Germinal center (tissue), 1 donor: ENCODE measurements at places on chromosomes 5 and 9.

GRCh38 chr9:8309258-8309657 lies 509.7 kb upstream of the DMAC1 start:
- DNase-seq: no peak

DNA sequence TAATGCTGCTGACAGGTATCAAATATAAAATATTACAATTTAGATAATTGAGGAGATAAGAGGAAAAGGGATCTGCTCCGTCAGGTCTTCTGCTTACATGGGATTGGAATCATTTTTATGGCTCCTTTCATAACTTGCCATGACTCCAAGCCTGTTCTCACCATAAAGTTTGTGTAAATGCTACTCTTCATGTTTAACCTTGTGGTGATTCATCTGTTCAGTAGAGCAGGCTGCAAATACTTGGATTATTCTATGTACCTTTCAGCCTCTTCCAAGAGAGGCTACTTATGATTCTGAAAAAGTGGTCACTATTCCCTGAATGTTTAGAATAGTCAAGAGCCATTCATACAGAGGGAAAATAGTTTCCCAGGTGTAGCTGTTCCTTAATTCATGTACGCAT lies 66.9 kb downstream of the SLC44A1 start:
- DNase-seq: no peak

- DNase-seq: no peak
Measured at GRCh38 chr5:154334406-154335064, 111.3 kb upstream of the SAP30L start.

DNA sequence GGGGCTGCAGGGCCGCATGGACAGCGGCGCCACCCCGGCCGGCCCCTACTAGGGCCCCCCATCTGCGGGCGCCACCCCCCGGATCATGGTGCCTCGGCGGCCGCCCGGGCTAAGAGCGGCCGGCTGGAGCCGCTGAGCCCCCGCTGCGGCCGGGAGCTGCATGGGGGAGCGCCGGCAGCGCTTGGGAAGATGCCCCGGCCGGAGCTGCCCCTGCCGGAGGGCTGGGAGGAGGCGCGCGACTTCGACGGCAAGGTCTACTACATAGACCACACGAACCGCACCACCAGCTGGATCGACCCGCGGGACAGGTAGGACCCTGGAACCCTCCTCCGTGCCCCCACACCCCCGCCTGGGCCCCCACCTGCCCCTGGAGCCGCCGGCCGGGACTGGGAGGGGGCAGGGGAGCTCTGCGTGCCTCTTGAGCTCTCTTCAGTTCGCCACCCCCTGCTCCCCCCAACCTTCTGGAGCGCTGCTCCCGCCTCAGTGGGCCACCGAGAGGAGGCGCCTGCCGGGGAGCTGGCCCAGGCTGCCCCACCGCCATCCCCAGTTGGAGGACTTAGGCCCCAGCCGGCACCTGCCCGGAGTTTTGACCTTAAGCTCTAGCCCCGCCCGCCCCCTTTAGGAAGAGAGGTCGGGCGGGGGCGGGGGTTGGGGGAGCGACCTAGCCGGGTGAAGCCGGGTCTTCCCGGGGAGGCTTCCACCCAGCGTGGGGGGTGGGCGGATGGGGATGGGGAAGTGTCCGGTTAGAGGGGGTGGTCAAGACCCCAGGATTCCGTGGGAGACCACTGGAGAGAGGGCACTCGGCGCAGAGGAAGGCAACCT lies 730 bp downstream of the WWC1 start:
- peak; percentile 16 for DNase-seq

- DNase-seq: no peak
Measured at GRCh38 chr5:35159370-35159742, 70.9 kb downstream of the PRLR start.

DNA sequence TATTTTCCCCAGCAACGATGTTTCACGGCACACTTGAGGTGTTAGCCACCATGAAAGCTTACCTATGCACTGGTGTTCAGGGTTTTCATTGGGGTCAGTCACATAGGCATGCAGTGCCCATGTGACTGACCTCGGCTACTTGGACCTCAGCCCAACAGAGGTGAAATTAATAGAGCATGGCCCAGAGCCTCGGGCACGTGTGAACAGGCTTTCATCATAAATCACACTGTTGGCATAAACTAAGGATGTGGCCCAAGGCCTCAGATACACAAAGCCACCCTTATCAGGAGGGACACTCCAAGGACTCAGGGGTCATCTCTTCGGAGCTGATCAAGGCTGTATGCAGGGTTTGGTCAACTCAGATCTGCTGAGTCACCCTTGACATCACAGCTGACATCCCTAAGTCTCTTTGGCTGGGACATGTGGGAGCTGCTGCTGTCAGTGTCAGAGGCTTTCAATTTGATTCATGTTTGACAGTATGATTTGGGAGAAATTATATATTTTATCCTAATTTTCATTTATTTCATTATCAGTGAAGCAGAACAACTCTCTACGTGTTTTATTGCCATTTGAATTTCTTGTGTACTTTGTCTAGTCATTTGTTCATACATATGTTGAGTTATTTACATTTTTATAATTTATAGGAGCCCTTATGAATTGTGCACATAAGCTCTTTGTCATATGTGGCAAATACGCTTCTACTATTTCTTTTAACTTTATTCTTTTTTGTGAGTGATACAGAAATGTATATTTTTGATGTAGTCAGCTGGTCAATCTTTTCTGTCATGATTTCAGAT lies 59.7 kb upstream of the ANKRD33B start:
- DNase-seq: no peak

DNA sequence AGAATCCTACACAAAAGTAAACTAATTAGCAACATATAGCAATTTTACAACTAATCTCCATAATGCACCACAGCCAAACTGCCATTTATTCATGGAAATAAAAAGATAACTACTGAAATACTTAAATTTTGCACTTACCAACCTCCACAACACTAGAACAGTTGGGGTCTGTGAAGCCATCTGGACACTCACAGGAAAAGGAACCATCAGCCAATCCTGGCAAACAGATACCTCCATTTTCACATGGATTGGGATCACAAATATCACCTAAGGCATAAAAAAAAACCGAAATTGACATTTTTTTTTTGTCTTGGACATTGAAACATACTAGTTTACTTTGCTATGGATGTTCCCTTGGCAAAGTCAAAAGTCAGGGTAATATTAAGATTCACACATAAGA lies 130.7 kb downstream of the EDIL3 start:
- no peak for DNase-seq

DNA sequence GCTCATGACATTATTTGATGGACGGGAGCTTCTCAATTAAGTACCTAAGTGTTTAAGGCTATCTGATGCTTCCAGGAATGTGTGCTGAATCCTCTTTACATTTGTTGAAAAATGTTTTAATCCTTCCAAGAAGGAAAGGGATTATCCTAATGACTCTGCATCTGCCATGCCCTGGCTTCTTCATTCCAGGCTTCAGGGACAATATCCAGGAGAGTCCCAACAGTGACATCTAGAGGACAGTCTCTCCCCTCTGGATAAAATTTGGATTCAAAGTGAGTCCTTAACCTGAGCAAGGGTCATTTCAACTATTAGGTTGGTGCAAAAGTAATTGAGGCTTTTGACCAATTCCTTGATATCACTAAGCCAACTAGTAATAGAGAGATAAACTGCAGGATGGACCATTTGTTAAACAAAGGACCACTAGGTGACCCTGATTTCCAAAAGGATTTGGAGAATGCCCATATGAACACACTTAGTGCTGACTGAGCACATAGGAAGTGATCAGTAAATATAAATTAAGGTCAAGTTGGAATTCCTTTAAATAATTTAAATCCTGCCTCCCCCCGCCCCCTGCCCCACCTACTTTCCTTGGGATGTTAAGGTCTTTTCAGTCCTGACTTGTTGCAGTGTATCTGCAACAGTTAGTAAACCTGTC lies 19.1 kb downstream of the TNFSF8 start:
- DNase-seq: no peak

GRCh38 chr9:100575765-100576386 lies 2.0 kb upstream of the CAVIN4 start:
- DNase-seq: no peak
